ENCODE measurements at places on chromosomes 16 and 17. TPM values are rescaled to one million over a fixed set of nuclear protein-coding genes. Genes with fewer than 3 reads are reported as not detected.

TRIM16 gene
- total RNA-seq = 35.3 TPM

CHST6 gene
- 0.37 TPM for total RNA-seq

NPEPPS gene
- 88.6 TPM for total RNA-seq

SGCA gene
- total RNA-seq = not detected

CTDNEP1 gene
- 40.1 TPM for total RNA-seq

GDPD3 gene
- total RNA-seq = 1.8 TPM

ARHGDIG gene
- 0.37 TPM for total RNA-seq

CRHR1 gene
- not detected for total RNA-seq

NT5M gene
- 2.2 TPM for total RNA-seq

PYDC1 gene
- total RNA-seq = not detected

CCDC40 gene
- total RNA-seq = 4.0 TPM

TNRC6A gene
- 48.5 TPM for total RNA-seq

CCDC102A gene
- total RNA-seq = 8.1 TPM

DRC7 gene
- 0.37 TPM for total RNA-seq
